Fibroblast of skin of back (primary cell): ENCODE measurements at places on chromosomes 4 and X.
A peak's percentile ranks its signal among the peaks of the same experiment; 100 is the strongest.

GRCh38 chr4:101140228-101140627 is 207.1 kb downstream of the PPP3CA start:
- no peak for DNase-seq

DNA sequence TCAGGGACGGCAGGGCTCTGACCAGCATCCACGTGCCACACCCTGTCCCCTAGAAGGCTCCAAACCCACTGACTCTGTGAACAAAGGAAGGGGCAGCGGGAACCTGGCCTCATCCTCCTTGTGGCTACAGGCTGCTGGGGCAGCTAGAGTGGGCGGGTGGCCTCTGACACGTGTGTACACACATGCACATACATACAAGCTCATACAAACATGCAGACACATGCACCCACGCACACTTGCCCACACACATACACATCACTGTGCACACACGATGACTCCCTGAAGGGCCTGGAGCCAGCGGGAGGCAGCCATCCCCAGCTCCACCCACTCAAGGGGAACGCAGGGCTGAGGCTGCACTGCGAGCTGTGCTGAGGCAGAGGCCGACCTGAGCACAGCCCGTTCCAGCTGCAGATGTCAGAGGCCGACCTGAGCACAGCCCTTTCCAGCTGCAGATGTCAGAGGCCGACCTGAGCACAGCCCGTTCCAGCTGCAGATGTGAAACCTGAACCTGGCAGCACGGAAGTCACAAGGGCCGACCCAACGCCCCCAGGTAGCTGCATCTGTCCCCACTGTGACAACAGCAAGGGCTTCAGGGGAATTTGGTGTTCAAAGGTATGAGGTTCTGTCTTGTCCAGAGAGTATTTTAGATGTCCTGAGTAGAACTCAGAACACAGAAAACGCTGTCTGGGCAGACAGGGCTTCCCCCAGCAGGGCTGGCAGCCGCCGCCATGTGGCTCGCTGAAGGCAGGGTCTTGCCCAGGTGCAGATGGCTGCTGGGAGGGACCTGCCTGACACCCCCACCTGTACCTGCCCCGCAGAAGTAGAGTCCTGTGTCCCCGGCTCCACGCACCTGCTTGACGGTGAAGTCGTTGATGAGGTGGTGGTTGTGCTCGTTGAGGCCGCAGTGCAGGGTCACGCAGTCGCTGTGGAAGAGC is 33.5 kb downstream of the CTBP1 start:
- no peak for DNase-seq

GRCh38 chrX:130053236-130053635 is 57.1 kb downstream of the ELF4 start:
- no peak for DNase-seq

DNA sequence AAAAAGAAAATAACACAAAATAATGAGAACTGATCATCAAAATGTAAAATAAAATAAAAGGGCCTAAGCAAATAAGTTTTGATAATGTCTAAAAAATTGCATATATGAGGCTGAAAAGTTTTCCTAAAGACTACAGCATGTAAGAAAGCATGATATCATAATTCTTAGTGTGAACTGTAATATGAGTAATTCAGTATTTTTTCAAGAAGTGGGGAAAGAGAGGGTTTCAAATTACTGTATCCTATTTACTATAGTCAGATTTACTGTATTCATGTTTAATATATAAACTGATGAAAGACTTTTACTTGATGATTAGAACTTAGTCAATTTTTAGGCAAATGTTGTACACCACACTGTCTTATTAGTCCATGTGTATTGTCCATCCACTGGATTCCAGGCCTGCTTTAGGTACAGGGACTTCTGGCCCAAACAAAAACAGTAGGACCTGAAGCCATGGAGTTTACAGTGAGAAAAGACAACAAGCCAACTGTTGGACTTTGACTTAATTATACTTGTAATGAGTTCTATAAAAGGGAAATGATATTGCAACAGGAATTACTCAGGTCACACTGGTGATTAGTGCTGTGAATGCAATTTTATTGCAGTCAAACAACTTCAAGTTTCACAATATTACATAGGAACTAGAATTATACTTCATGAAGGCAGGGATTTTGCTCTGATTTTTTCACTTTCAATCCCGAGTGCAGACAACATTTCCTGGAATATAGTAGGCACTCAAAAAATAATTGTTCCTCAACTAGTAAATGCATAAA is 517.7 kb upstream of the GALNT7 start:
- DNase-seq, result no peak

DNA sequence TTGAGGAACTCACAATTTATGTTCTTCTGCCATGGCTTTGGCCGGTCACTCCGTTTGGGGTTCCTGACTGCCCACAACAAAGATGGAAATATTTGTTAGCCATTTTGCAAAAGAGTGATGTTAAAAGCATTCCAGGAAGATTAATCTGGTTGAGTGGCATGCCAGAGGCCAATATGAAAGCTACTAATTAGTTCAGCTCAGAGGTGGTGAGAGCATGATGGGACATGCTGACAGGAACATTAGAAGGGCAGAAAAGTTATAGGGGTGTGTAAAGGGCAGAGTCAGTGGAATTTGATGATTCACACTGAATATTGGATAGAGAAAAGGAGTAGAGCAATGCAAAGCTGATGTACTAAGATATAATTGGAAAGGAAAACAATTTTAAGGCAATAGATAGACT is 94.4 kb downstream of the TLL1 start:
- no peak for DNase-seq

- no peak for DNase-seq
Measured at GRCh38 chr4:61805979-61806378, 605.9 kb downstream of the ADGRL3 start.

DNA sequence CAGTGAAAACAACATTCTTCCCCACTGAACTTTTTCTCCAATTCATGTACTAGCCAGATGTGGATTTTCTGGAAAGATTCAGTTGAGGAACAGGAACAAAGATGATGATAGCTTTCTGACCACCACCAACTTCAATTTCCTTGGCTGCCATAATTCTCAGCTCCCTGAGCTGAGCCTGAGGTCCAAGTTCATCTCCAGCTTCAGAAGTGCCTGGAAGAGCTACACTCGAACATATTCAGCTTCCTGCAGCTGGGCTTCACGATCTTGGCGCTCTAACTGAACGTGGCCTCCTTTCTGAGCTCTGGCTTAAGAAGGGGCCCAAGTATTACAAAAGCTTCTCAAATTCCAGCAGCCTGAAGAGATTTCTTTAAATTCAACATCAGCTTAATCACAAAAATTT is 83.9 kb downstream of the QDPR start:
- DNase-seq, result no peak

- DNase-seq, result no peak
Measured at GRCh38 chr4:189837471-189837870, 103.2 kb upstream of the FRG1 start.

- DNase-seq, result no peak
Measured at GRCh38 chr4:125681240-125681639, 366.5 kb downstream of the FAT4 start.

GRCh38 chrX:12903646-12904045 is 2.8 kb upstream of the TLR8 start:
- no peak for DNase-seq

DNA sequence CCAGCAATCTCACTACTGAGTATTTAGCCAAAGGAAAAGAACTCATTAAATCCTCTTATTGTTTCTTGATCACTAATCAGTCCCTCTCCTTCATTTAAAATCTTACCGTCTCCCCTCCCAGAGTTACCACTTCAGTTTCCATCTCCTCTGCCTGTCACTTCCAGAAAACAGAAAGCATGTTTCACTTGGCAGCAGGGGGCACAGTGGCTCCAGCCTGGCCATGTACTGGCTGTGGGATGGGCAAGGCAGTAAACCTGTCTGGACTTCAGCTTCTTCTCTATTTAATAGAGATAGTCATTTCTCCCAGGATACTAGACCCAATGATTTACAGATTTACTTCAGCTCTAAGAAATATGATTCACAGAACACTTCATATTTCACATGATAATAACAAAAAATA is 63.2 kb downstream of the CD40LG start:
- DNase-seq, result peak; percentile 35

- peak; percentile 94 for DNase-seq
Measured at GRCh38 chr4:20368926-20369325, 117.2 kb downstream of the SLIT2 start.

DNA sequence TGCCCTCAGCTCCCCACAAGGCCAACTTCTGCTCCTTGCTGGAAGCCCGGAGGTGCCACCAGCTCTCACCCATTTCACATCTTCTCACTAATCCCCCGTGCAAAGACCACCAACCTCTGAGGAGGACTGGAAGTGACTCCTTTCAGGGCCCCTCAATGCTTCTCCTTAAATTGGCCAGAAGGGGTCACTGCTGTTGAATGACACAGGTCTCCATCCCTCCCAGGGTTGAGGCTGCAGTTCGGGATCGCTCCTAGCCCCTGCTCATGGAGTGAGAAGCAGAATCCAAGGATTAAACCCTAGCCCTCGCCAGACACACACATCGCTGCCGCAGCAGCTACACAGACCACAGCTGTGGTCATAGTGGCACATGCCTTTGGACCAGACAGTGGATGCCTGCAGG is 279.5 kb upstream of the TAPT1 start:
- peak; percentile 23 for DNase-seq

GRCh38 chrX:118872102-118872566 is 48.5 kb downstream of the ZCCHC12 start:
- DNase-seq, result no peak

- DNase-seq, result no peak
Measured at GRCh38 chr4:184980261-184980660, 38.0 kb upstream of the HELT start.

- DNase-seq, result no peak
Measured at GRCh38 chr4:6731780-6732179, 15.8 kb downstream of the BLOC1S4 start.

GRCh38 chr4:3135155-3136011 is 60.9 kb downstream of the HTT start:
- no peak for DNase-seq

- DNase-seq, result no peak
Measured at GRCh38 chrX:72088761-72089160, 43.0 kb downstream of the RTL5 start.

DNA sequence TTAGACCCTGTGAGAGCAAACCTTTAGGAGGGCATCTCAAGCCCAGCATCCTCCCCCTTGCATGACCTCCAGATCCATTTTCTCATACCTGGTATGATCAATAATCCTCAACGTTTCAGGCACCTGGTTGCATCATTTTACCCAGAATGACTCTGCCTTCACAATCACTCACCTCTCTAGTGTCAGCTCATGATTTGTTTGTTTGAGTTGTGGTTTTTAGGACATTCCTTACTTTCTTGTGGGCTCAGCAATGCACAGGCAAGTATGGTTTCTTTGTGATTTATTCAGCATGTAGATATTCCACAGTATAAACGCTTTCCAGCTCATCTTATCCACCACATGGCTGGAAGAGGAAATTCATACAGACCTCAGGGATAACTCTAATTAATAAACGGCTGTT is 93.6 kb upstream of the CPEB2 start:
- DNase-seq, result peak; percentile 8

- DNase-seq, result peak; percentile 89
Measured at GRCh38 chr4:152090543-152090942, 329.7 kb upstream of the GATB start.

DNA sequence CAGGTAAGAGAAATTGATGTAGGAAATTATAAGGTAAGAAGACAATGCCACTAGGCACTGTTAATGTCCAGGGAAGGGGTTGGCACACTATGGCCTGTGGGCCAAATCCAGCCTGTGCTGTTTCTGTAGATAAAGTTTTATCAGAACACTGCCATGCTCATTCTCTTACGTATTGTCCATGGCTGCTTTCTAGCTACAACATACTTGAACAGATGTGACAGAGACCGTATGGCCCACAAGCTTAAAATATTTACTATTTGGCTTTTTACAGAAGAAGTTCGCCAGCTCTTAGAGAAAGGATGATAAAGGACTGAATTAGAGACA is 168.0 kb downstream of the CDS1 start:
- no peak for DNase-seq

DNA sequence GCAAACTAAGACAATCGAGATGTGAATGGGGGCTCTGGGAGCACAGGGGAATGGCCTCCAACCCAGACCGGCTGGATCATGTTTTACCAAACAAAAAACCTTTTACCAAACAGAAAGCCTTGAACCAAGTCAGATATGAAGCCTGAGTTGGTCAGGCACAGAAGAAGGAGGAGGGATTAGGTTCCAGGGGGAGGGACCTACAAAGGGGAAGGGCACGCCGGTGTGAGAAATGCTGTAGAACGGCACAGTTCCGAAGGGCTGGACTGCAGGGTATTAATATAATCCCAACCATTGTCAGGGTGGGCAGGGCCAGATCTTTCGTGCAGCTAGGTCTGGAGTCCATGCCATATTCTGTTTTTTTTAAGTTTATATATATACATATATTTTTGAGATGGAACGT is 52.9 kb upstream of the NYX start:
- DNase-seq, result no peak

- no peak for DNase-seq
Measured at GRCh38 chrX:107721318-107721717, 54.3 kb downstream of the TSC22D3 start.
